ENCODE measurements at places on chromosomes 2 and 18.

DNA sequence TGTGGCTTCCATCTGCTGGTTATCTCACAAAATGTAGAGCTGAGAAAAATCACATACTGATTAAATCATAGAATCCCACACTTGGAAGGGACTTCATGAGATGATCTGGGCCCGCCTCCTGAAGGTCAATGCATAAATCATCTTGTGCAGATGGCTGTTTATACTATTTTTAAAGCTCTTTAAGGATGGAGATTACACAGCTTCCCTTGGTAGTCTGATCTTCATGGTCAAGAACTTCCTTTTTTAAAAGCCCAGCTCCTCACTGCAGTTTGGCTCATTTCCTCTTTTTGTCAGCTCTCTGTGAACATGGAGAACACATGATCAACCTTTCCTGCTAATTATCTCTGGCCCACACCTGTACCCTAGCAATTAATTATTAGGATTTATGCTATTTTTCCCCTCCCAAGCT, 25.9 kb downstream of the GCG start:
- no peak for DNase-seq

- DNase-seq: no peak
Measured at GRCh38 chr2:205898744-205899143, 187.2 kb downstream of the INO80D start.

DNA sequence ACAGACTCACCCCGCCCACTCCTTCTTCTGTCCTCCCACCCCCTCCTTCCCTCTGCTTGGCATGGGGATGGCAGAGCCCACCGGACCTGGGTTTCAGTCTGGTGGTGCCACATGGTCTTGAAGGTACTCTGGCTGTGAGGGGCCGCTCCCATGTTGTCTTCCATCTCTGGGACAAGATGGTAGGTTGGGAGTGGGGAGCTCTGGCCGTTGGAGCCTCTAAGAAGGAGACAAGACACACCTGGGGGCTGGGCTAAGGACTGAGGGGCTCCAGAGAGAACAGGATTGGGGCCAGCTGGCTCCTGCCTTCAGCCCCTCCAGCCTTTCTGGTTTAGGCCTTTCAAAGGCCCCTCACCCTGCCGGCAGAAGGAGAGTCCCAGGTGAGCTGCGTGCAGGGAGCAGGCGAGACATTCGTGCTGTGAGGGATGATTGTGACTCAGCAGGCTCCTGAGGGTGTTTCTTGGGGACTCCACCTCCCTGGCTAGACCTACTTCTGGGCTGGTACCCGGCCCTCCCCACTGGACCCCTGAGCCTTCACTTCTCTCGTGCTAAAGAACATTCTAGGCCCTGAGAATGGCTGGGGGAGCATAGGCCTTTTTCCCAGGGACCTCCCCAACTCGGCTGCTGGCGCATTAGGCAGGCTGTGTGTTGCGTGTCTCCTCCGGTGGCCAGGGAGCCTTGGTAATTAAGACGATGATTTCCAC, 128.2 kb upstream of the HAAO start:
- no peak for DNase-seq

DNA sequence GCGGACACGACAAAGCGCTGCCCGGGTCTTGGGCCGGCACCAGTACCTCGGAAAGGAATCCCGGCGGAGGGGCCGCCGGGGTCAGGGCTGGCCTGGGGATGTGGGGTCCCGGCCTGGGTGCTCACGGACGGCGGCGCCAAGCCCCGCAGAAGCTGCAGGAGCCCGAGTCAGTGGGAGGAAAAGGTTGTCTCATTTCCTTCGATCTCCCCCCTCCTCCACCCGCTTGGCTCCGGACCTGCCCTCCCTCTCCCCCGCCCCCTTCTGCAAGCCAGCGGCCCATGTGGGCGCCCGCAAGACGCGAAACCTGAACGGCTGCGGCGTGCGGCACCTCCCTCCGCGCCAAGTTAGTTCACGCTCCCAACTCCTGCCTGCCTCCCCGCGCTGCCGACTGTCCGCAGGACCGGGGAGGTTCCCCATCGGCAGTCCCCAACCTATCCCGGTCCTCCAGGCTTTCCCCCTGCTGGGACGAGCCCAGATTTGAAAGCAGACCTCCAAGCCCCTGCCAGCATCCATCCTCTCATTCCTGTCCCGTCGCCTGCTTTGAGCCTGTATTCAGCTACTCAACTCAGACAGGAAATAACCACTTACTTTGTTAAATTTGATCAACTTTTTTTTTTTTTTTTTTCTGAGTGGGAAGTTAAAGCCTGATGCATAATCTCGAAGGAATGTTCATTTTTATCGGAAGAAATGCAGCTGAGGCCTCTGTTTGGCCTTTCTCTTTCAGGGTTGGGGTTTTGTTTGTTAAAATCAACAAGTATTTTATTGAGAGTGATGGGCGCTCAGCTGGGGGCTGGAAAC, at the start of gene EVA1A:
EVA1A (minus strand) TSS at position 172 of the 798 bp plus-strand sequence. CDS start 42,799 bp downstream, outside the sequence.
- no peak for DNase-seq

DNA sequence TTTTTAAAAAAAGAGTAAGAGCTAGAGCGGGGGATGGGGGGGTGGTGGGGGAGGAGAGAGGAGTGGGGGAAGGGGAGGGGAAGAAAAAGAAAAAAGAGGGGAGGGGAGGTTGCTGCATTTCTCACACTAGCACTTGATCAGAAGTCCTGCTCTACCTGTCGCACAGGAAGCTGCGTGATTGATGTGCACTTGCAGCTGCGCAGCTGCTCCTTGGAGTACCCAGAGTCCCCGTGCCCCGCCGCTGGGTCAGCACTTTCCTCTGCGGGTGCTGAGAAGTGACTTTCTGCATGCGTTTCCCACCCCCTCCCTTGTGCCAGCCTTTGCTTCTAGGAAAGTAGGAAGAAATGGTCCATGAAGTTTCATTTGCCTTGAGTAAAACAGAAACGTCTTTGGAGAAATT, 297.3 kb downstream of the ETAA1 start:
- no peak for DNase-seq

GRCh38 chr2:35891528-35891927, 464.1 kb upstream of the CRIM1 start:
- no peak for DNase-seq

DNA sequence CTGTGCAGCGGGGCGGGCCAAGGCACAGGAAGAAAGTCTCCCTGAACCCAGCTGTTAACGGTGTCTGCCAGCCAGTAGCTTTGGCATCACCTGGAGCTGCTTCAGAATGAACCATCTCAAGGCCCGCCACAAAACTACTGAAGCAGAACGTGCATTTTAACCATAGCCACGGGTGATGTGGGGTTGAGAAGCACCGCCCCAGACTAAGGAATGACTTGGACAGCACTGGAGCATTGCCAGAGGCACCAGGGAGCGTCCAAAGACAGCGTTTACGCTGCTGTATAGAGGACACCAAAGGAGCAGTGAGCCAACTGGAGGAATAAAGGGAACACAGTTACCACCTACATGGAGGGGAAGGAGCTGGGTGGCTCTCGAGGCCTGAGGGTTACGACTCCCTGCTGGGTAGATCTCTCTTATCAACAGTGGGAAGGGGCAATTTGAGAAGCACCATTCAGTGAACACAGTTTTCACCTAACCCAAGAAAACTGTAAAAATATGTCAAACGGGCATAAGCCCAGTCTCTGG, 28.4 kb upstream of the LONRF2 start:
- no peak for DNase-seq

GRCh38 chr2:146659976-146660375, 1184.9 kb upstream of the ACVR2A start:
- no peak for DNase-seq

DNA sequence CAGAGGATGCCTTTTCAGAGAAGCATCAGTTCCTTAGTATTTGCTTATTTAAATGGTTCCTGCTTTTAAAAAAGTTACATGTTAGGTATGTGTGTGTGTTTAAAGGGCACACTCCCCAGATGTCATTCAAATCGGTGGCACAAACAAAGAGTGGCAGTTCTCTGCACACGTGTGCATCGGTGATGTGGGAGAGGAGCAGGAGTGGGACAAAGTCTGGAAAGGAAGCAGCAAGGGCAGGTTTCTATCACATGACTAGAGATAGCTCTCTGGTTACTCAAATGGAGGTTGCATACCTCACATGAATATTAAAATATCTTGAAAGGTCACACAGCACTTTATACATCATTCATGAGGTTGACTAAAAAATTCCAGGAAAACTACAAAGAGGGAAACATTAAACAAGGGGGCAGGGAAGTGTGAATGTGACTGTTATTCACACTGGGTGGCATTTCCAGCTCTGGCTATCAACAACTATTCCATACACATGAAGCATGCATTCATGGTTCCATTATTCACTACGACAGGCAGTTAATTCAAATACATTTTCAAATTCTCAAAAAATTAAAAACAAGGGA, 64.7 kb downstream of the SEPTIN10 start:
- no peak for DNase-seq

- no peak for DNase-seq
Measured at GRCh38 chr2:17858064-17858463, 20.4 kb upstream of the KCNS3 start.

GRCh38 chr2:14342313-14342712, 290.2 kb upstream of the LRATD1 start:
- DNase-seq: no peak

DNA sequence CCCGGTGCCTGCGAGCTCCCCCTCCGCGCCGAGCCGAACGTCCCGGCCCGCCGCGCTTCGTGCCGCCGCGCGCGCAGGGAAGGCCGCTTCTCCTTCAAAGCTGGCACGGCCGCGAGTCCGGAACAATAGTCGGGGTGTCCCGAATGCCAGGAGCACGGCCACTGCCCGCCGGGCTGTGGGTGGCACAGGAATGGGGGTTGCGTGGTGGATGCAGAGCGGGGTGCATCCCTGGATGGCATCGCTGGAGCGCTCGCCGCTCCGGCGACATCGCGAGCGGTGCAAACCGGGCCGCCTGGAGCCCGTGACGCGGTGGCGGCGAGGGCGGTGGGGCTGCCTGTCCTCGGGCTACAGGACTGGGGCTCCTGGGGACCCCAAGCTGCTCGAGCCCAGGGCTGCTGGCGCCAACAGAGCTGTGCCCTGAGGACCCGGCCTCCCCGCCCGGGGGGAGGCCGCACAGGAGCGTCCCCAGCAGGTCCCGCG, 1.1 kb upstream of the SATB2 start:
- DNase-seq: no peak

DNA sequence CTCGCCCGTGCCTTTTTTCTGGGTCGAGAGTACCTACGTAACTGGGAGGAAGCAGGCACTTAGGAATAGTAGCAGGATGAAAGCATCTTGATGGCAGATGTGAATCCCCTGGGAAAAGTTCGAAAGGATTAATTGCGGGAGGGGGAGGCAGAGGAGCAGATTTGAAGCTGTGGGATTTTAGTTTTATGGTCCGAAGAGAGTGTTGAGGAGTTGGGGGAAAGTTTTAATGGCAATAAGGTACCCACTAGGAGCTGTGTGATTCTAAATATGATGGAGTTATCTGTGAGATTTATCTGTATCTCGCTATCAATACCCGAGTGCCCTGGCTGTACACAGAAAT, 1.1 kb downstream of the AGFG1 start:
- no peak for DNase-seq

Data from stimulated activated CD4-positive, alpha-beta T cell treated with anti-CD3 and anti-CD28 coated beads, Interleukin-4, amount 100 ng/mL, for 24 hours (primary cell).